ENCODE measurements at places on chromosomes 13 and 19.

- no peak for DNase-seq
These were observed 594.6 kb downstream of the EFNB2 start for GRCh38 chr13:105940882-105941281.

GRCh38 chr19:12774588-12775555 lies at the start of gene HOOK2:
HOOK2 (minus strand) TSS chr19:12775552; CDS start chr19:12775449, 103 bp downstream.
- no peak for DNase-seq

- DNase-seq = no peak
These were observed 435.3 kb upstream of the NBEA start for GRCh38 chr13:34506796-34507195.

- DNase-seq = no peak
These were observed 28.9 kb downstream of the ARL11 start for GRCh38 chr13:49657241-49657641.

DNA sequence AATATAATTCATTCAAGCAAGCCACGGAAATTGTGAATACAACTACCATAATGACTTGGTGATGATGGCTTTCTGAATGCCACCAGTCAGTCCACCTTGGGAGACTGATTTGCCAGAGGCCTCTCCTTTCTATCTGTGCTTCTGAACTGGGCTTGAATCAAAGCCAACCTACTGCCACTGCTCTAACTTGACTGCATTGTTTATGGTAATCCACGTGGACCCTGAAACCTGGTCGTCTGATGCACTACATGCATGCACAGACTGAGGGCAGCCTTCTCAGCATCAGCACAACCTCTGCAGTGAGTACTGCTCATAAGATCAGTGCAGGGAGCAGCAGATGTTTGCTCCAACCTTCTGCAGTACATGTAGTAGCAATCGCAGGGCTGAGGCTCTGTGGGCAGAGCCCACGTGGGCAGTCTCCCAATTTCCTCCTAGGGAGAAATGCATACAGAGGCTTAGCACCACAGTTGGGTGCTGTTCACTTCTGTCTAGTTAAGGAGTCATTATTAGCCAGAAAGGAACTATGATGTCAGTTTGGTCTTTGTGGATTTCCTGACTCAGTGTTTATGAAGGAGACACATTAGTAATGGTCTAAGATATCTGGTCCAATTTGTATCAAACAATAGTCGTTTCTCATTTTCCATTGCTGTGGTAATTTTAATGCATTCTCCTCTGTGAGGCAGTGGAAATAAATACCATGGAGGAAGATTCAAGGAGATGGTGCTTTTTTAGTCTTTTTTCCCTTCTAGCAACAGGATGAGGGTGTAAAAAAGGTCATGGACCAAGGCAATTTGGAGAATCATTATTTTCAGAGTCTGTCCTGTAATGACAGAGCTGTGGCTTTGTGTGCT lies 82.5 kb downstream of the AKAP11 start:
- DNase-seq = no peak

DNA sequence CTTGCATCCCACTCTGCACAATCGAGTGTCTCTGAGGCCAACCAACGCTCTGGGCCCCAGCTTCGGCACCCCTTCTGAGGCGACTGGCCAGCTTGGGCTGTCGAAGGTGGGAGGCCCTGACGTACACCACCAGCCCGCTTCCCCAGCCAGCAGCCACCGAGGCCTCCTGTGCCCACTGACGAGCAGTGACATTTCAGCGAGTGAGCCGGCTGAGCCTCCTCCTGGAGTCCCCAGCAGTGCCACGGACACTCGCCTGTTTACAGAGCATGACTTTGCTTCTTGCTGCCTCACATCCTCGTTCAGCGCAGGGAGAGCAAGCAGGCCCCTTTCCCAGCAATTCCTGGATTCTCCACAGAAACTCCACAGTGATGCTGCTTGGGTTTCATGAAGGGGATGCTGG lies 240.2 kb upstream of the MAB21L1 start:
- no peak for DNase-seq

DNA sequence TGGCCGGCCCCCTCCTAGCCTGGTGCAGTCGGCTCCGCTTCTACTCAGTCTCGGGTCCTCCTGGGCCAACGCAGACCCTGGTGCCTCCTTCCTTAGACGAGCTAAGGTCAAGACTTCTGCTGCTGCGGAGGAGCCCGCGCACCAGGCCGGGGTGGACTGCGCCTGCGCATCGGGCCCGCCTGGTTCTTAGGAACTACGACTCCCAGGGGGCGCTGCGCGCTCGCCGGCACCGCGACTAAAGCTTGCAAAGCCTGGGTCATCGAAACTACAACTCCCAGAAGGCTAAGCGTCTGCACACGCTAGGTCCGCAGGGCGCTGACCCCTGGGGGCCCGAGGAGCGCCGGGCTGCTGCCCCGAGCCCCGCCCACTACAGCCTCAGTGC lies at the start of gene ZNF835:
ZNF835 (minus strand) TSS at position 145 of the 382 bp plus-strand sequence. CDS start 6,559 bp downstream, outside the sequence.
- peak; percentile 85 for DNase-seq

- no peak for DNase-seq
These were observed 4.3 kb downstream of the PIN1 start for GRCh38 chr19:9839415-9839814.

DNA sequence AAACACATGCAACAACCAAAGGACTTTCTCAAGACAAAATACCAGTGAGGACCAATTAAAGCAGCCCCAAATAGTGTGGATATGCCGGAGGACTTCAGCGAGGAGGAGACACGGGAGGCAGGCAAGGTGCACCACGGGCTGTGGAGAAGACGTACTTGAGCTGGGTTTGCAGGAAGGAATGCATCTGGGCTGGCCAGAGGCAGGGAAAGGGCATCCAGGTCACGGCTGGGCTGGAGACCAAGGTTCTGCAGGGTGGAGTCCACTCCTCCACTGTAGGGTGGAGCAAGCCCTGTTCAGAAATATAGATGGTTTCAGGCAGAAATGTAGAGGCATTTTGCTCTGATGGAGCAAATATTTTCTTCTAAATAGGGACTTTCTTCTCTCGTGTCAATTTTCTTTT lies 36.6 kb upstream of the MEDAG start:
- DNase-seq = no peak

GRCh38 chr13:106246242-106246641 lies 289.2 kb downstream of the EFNB2 start:
- DNase-seq = no peak

DNA sequence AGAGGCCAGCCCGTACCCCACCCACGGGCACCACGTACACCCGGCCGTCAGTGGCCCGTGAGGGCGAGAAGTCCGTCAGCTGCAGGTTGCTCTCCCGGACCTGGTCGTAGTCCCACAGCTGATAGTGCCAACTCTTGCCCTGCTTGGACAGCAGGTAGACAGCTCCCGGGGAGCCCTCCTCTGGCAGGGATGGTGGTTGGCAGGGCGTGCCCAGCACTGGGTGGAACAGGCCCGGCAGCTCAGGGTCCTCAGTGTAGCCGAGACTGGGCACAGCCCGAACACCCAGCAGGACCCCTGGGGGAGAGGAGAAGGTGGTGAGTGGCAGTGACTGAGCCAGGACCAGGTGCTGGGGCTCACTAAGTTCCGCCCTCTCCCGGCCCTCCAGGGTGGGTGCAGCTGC lies 7.8 kb downstream of the ACTMAP start:
- no peak for DNase-seq

GRCh38 chr19:33285441-33285927 lies 16.9 kb downstream of the CEBPA start:
- DNase-seq = no peak

DNA sequence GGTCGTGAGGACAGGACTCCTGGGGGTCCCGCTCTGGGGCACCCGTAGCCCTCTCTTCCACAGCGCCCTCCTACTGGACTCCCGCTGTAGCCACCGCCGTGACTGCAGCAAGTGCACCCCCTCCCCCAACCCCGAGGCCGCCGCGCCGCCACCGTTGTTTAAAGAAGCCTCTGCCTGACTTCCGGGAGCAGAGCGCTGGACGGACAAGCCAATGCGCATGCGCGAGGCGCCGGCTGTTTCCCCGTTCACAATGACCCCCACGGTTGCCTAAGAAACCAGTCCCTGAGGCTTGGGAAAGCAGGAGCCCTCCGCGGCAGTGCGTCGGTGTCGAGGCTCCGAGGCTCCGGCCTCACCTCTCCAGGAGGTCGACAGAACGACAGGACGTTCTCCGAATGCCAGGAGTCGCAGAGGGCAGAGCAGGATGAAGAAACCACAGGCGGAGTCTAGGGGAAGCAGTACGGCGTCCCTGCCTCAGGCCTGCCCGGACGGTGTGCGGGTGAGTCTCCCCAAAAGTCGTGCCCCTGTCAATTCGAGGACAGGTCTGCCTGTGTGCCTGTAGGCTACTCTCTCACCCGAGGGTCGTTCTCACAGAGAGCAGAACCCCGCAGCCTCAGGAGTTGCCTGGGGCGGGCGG lies 70.5 kb upstream of the ZNF420 start:
- DNase-seq = peak; percentile 25

GRCh38 chr13:32086791-32087441 lies 55.3 kb downstream of the FRY start:
- no peak for DNase-seq

DNA sequence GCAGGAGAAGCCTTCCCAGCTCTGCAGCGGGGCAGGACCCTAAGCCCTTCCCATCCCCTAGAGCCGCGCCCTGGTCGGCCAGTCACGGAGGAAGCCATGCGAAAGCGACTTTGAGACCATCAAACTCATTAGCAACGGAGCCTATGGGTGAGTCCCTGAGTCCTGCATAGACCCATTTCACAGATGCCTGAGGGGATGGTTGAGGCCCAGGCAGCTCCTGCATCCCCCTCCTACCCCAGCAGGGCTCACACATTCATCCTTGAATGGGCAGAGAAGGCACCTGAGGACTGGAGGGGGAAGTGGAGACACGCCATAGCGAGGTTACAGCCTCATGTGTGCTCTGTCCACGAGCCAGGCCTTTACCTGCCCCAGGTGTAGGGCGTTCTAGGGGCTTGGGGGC lies 24.2 kb upstream of the PIK3R2 start:
- DNase-seq = no peak

GRCh38 chr13:107534548-107534947 lies 680.8 kb downstream of the LIG4 start:
- no peak for DNase-seq

GRCh38 chr13:32535115-32535514 lies 3.5 kb downstream of the N4BP2L2 start:
- no peak for DNase-seq

DNA sequence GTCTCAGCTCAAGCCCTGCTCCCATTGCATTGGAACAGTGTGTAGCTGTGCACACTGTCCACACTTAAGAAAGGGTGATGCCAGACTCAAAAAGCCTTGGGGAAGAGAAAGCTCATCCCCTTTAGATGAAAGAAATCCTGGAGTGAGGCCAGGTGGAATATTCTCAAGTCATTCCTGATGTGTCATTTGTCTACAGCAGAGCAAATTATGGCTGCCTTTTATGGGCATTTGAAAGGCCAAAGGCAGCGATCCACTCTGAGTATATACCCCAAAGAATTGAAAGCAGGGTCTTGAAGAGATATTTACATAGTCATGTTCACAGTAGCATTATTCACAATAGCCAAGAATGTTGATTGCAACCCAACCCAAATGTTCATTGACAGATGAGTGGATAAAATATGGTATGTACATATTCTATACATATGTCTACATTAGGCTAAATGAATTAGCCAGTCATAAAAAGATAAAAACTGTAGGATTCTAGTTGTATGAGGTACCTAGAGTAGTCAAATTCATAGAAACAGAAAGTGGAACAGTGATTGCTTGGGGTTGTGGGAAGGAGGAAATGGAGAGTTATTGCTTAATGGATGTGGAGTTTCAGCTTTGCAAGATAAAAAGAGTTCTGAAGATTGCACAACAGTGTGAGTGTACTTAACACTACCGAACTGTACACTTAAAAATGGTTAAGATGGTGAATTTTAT lies 214.9 kb downstream of the KCNRG start:
- no peak for DNase-seq

GRCh38 chr19:19468424-19469050 lies 46.8 kb downstream of the TSSK6 start:
- DNase-seq = no peak

- no peak for DNase-seq
These were observed 11.9 kb downstream of the PLEKHF1 start for GRCh38 chr19:29677001-29677817.
